MV-4-11 (cell line): ENCODE measurements at places on chromosomes 12 and 14.

GRCh38 chr12:55724940-55725309, 3.9 kb downstream of the CD63 start:
- no peak for DNase-seq

DNA sequence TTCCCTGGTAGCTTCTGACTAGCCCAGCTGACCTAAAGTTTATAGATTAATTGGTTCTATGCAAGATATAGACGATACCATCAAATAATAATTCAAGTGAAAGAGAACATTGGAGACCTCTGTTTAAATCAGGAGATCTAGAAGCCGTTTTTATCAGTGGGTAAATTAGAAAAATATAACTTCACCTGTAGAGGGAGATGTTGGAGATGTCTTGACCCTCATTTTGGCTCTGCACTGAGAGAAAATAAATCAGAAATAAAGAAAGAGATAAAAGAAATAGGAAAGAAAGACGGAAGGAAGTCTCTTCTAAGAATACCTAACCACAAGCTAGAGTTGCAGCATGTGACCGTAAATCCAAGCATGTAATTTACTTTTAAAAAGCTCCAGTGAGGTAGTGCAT, 684.5 kb downstream of the C12orf50 start:
- no peak for DNase-seq

GRCh38 chr14:75443203-75443969, 15.6 kb downstream of the JDP2 start:
- DNase-seq = no peak

DNA sequence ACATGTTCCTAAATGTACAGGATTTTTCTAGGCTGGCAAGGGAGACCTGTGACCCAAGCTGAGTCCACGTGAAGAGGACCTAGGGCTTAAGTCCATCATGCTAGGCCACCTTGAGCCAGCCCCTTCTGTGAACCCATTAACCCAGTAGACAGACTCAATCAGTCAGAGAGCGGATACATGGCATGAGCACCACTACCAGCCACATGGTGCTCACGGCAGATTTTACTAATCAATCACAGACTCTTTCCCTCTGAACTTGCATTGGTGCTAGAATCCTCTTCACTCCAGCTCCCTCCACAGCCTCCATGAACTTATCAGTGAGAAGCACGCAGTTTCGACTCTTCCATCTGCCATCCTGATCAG, 9.0 kb downstream of the PHETA1 start:
- DNase-seq = no peak

GRCh38 chr14:57502586-57503254, 9.1 kb upstream of the CCDC198 start:
- no peak for DNase-seq

DNA sequence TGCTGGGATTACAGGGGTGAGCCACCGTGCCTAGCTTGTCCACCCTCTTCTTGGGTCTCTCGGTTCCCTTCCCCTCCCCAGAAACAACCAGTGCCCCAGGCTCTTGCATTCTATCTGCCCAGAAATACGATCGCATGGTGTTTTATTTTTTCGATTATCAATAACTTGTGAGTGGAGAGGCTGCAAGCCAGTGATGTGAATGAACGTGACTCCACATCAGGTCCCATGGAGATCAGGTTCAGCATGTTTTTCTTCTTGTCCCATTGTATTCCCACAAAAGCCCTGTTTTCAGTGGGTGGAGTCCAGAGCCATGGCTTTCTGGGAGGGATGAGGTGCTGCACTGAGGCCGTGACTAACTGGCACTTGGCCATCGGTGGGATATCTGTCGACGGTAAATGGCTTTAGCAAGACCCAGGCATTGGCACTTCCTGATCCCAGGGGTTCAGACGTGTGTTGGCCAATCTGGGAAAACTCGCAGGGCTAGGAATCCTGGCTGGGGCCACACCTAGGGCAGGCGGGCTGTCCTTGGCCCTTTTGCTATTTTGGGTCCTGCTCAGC, 12.7 kb upstream of the HNF1A start:
- DNase-seq = no peak

DNA sequence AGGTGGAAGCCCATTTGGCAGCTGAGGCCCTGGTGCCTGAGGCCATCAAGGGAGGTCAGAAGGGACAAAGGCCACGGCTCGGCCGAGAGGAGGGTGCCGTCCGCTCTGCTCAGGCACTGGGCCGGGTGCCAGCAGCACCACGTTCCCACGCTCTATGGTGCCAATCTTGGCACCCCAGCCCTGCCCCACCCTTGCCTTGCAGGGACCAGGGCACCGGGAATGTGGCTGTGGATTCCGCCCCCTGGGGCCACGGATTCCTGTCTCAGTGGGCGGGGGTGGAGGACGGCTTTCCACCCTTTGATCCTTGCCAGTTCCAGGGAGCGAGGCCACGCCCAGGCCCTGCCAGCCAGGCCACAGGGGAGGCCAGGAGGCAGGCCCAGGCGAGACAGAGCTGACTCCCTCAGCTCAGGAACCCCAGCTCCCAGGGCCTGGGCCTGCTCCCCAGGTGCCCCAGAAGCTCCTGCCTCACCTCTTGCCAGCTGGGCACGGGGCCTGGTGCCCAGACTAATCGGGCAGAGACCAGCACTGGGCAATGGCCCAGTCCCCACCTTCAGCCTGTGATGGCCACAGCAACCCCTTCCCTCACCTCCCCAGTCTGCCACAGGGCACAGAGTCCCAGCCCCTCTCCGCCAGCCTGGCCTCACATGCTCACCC, 26.4 kb upstream of the GPR132 start:
- no peak for DNase-seq

DNA sequence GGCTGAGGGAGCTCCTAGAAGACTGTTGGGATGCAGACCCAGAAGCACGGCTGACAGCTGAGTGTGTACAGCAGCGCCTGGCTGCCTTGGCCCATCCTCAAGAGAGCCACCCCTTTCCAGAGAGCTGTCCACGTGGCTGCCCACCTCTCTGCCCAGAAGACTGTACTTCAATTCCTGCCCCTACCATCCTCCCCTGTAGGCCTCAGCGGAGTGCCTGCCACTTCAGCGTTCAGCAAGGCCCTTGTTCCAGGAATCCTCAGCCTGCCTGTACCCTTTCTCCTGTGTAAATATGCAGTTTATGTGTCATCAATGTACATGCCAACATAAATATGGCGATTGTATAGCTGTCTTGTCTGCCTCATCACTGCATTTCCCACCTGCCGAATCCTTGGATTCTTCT, 7.5 kb downstream of the AMHR2 start:
- DNase-seq = no peak
